ENCODE measurements at places on chromosomes 16 and 17. TPM values are rescaled to one million over a fixed set of nuclear protein-coding genes. Genes with fewer than 3 reads are reported as not detected.

The CCL14 gene
- total RNA-seq, result 0.92 TPM

The ZNF750 gene
- total RNA-seq, result 7.6 TPM

The CCL8 gene
- 0.51 TPM for total RNA-seq

The MMP28 gene
- total RNA-seq, result 3.5 TPM

The COQ7 gene
- total RNA-seq, result 46.5 TPM

The C17orf50 gene
- not detected for total RNA-seq

The CTRL gene
- total RNA-seq, result 0.51 TPM

The UNC45B gene
- total RNA-seq, result 193 TPM

The GNG13 gene
- total RNA-seq, result not detected

The FOXL1 gene
- 1.8 TPM for total RNA-seq

The CLEC3A gene
- not detected for total RNA-seq

The ANKRD13B gene
- total RNA-seq, result 13.8 TPM

The ST6GALNAC2 gene
- 11.7 TPM for total RNA-seq

The ITGA2B gene
- 3.8 TPM for total RNA-seq

The TMEM98 gene
- total RNA-seq, result 47.8 TPM

The SCRN2 gene
- 26.8 TPM for total RNA-seq

The LPCAT2 gene
- total RNA-seq, result 27.0 TPM

The MYO15A gene
- 0.21 TPM for total RNA-seq

The SEZ6L2 gene
- total RNA-seq, result 4.7 TPM

The DUSP3 gene
- 80.3 TPM for total RNA-seq

Measured in tongue (tissue), 3 donors.